Activated CD4-positive, alpha-beta T cell treated with anti-CD3 and anti-CD28 coated beads, Interleukin-2, amount 50 U/mL, for 24 hours (primary cell): ENCODE measurements at places on chromosomes 13 and 19.

- no peak for DNase-seq
These were observed 955.6 kb downstream of the UQCRFS1 start for GRCh38 chr19:28257396-28257795.

- no peak for DNase-seq
These were observed 46.4 kb downstream of the CELF5 start for GRCh38 chr19:3270902-3271301.

GRCh38 chr13:83780227-83780626, 102.0 kb downstream of the SLITRK1 start:
- no peak for DNase-seq

GRCh38 chr19:46441866-46442265, 13.1 kb upstream of the PNMA8C start:
- DNase-seq, result no peak

DNA sequence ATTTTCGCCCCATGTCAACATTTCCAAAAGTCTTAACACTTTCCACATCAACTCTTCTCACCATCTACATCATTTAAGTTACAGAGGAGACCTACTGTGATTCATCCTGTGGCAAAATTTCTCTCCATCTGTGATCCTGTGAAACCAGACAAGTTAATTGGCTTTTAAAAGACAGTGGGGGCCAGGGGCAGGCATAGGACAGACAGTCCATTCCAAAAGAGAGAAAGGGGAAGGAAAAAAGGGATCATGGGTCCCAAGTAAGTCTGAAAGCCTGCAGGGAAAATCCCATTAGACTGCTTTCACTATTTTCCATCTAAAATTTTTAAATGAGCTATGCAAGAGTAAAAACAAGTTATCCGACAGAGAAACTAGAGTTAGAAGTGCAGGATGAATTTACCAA, 121.0 kb downstream of the MRPL57 start:
- DNase-seq, result no peak

GRCh38 chr13:74889321-74889720, 592.6 kb downstream of the TBC1D4 start:
- DNase-seq, result no peak

GRCh38 chr13:108407495-108407894, 138.0 kb downstream of the TNFSF13B start:
- DNase-seq, result no peak

GRCh38 chr13:98984983-98985382, 7.1 kb upstream of the DOCK9 start:
- no peak for DNase-seq

DNA sequence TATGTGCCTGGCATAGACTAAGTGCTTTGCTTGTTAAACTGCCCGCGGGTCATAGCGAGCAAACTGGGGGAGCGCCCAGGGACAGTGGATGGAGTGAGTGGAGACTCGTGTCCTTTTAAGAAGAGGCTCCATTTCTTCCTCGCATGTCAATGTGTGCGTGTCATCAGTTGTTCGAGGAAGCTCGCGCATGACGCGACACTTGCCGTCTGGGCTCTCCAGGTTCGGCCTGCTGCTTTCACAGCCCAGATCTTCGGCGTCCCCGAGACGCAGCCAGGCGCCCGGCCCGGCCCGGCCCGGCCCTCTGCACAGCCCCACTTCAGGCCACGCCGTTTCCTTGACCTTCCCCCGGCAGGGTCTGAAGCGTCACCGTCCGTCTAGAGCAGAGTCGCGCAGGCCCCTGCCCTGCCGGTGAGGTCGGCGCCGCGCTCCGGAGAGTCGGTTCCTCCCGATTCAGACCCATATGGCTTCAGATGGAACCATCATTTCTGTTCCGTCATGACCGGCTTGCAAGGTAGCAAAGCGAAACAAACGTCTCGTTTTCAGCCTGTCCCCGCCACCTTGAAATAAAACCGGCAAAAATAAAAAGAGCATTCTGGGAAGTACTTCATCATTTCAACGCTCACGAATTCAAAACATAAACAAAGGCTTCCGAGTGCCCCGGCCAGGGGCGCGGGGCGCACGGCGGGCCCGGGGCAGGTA, 599 bp upstream of the ARHGEF7 start:
- no peak for DNase-seq

DNA sequence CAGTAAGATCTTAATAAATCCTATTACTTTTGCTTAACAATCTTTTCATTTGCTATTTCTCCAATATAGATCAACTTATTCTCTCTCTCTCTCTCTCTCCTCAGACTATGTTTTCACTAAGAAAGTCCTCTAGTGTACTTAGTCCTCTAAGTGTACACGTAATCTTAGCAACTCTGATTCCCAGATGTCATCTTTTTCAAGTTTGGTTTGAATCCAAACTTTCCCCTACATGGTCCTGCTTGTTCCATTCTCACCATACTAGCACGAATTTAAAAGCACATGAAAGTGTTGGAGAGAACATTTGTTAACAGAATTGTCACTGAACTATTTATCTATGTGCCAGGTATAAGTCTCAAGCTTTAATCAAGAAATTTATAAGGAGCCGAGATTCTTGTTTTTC, 202.9 kb downstream of the SPRY2 start:
- no peak for DNase-seq

DNA sequence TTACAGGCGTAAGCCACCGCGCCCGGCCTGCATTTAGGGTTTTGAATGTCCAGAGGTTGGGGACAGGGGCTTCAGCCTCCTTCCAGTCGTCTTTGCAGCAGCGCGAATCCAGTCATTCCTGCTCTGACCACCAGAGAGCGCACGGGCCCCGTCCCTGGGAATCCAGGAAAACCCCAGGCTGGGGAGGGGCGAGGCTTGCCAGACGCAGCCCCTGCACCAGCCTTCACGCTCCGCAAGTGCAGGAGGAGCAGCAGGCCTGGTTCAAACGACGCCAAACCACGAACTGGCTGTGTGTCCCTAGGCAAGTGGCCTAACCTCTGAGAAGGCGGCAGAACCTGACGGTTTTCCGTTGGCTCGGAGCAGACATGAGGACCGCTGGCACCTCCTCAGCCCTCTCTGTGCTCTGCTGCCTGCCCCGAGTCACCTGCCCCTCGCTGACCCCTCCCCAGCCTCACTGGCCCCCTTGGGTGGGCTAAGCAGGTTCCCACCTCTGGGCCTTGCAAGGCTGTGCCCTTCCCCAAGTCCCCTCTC, 2.0 kb upstream of the RNF126 start:
- peak; percentile 72 for DNase-seq

DNA sequence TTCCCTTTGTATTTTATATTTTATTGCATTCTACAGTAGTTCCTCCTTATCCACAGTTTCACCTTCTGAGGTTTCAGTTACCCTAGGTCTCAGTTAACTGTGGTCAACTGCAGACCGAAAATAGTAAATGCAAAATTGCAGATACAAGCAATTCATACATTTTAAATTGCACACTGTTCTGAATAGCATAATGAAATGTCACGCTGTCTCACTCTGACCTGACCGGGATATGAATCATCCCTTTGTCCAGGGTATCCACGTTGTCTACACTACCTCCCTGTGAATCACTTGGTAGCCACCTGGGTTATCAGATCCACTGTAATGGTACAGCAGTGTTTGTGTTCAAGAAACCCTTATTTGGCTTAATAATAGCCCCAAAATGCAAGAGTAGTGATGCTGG, 325.0 kb downstream of the DNAJC15 start:
- DNase-seq, result no peak

DNA sequence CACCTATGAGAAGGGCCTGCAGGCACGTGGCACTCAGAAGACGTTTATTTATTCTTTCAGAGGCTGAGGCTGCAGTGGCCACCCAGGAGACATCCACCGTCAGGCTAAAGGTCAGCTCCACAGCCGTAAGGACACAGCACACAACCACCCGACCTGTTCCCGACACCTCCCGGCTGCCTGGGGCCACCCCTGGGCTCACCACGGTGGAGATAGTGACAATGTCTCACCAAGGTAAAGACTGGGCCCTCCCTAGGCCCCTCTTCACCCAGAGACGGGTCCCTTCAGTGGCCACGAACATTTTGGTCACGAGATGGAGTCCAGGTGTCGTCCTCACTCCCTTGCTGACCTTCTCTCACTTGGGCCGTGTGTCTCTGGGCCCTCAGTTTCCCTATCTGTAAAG, 32.5 kb downstream of the SPC24 start:
- DNase-seq, result no peak

DNA sequence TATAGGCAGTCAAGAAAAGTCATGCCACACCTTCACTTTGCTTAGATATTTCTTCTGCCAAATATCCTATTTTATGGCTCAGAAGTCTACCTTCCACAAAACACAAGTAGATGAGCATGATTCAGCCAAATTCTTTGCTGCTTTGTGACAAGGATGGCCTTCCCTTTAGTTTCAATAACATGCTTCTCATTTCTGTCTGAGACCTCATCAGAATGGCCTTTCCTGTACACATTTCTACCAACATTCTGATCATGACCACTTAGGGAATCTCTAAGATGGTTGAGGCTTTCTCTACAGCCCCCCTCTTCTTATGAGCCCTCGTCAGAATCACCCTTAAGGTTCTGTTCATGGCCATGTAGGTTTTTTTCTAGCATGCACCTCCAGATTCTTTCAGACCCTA, 96.2 kb downstream of the COL4A2 start:
- no peak for DNase-seq

GRCh38 chr19:2474232-2475017, 1.5 kb upstream of the GADD45B start:
- peak; percentile 80 for DNase-seq

- DNase-seq, result no peak
These were observed 50.5 kb upstream of the IRS2 start for GRCh38 chr13:109836629-109837607.
